ENCODE measurements at places on chromosomes 5 and 9.

DNA sequence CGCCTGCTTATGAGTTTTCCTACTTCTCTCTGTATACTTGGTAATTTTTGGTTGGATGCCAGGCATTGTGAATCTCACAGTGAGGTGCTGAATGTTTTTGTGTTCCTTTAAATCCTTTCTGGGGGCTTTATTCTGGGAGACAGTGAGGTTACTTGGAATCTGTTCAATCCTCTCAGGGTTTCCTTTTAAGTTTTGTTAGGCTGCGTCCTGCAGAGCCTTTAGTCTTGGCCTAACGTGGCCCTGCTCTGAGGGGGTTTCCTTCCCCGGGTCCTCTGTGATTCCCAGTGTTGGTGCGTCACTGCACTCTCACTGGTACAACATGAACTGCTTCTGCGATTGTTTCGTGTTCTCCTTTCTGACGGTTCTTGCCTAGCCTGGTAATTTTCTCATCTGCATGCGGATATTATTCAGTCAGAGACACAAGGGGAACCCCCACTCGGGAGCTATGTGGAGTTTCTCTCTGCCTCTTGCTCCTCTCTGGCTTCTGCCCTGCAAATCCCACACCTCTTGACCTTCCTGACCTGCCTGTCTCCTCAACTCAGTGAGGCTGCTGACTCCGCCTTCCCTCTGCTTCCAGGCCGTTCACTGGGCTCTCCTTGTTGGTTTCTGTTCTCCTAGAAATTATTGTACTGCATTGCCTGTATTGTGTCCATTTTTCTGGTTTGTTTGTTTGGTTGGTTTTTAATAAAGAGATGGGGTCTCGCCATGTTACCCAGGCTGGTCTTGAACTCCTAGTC, 128.1 kb downstream of the DAB2IP start:
- DNase-seq = no peak

DNA sequence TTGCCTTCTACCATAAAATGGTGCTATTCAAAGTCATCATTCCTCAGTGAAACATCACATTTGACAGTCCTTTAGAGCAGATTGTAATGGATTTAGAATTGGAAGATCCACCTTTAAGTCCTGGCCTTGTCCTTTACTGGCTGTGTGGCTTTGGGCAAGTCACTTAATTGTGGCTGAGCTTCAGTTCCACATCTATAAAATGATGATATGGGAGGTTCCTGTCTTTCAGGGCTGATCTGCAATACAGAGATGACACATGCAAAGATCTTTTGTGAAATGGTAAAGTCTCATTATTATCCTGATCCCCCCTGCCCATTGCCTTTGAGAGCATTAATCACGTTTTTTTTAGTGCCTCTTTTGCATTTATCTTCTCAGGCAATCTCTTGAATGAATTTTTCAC, 58.2 kb downstream of the ZFAND5 start:
- DNase-seq = no peak

GRCh38 chr5:108729242-108729615, 18.5 kb upstream of the FER start:
- DNase-seq = no peak

- no peak for DNase-seq
These were observed 39.8 kb upstream of the CCDC112 start for GRCh38 chr5:115336201-115336720.

DNA sequence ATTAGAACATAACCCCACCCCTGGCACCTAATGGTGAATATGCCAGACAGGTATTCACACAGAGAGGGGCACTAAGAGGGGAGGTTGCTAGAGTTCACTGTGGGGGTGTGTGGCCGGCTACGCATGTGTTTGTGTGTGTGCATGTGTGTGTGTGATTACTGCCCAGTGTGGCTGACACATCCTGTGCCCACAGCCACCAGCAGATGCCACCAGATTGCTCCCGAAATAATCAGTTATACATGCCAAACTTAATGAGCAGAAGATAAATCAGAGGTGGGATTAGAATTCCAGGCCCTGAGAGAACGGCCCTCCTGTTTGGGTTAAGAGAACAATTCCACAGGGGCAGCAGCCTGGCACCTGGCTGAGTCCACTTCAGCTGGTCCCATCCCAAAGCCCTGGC, 91.8 kb upstream of the TBCA start:
- DNase-seq = no peak

DNA sequence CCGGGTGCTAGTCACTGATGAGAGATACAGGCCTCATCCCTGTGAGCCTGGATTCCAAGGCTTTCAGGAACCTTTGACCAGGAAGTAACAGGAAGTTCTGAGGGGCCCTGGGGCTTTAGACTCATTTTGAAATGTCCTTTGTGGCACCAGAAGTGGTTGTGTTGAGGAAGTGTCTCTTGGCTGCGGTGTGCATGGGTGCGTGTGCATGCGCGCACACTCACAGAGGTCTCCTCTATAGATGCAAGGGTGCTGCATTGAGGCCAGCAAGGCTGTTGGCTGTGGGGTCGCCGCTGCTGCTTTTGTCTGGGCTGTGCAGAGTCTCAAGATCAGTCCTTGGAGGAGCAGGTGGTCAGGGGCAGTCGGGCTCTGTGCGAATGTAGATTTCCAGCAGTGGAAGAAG, 7.6 kb downstream of the RAB24 start:
- DNase-seq = no peak

DNA sequence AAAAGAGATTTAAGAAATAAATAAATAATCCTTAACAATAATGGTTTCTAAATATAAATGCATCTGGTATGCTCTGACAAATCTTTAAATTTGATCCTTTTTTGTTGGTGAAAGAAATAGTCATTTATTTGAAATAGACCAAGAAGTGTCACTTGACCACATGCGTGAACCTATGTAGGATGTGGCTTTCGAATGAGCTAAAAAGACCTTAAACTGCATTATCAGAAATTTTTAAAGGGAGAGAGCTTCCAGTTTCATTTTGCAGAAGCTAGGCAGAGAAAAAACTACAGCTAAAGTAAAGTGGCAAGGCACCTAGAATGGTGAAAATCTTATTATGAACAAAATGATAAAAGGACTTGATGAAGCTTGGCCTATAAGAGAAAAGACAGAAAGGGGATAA, 309.2 kb upstream of the EFNA5 start:
- peak; percentile 14 for DNase-seq

- DNase-seq = no peak
These were observed 30.4 kb upstream of the B4GALT1 start for GRCh38 chr9:33197279-33198152.

DNA sequence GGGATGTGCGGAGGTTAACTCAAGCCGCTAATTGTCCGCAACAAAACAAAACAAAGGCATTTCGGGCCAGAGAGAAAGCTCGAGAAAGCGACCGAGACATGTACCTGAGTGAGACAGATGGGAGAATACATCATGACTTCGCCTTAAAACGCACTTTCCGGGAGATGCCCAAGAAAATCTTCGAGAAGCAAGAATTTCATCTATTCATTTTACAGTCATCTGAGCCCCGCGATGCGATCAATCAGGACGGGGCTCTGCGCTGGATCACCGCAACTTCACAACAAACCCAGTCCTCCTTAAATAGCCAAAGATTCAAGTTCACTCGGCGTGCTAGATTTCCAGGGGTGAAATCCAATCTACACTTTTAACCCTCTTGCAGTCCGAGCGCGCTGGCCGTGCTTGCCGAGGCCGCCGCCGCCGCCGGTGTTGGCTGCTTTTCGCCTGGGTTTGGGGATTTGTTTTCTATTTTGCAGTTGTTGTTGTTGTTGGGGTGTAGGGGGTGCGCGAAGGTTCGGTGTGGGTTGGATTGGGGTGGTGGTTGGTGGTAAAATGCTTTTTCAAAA, 482 bp downstream of the NFIB start:
- DNase-seq = no peak

DNA sequence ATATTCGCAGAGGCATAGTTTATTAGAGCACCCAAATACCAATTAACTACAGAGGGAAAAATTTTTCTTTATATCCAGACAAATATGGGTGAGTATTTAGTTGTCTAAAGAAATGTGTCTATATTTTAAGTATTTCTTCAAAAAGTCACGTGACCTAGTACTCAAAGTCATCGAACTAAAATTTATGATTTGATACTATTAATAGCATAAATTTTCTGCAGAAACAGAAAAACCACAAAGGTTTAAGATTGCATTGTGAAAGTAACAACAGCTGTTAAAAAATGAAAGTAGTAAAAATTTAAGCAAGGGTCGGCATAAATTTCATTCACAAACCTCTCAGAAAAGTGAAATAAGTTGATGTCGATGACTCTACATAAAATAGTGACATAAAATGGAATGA, 323.9 kb upstream of the RORB start:
- DNase-seq = no peak

DNA sequence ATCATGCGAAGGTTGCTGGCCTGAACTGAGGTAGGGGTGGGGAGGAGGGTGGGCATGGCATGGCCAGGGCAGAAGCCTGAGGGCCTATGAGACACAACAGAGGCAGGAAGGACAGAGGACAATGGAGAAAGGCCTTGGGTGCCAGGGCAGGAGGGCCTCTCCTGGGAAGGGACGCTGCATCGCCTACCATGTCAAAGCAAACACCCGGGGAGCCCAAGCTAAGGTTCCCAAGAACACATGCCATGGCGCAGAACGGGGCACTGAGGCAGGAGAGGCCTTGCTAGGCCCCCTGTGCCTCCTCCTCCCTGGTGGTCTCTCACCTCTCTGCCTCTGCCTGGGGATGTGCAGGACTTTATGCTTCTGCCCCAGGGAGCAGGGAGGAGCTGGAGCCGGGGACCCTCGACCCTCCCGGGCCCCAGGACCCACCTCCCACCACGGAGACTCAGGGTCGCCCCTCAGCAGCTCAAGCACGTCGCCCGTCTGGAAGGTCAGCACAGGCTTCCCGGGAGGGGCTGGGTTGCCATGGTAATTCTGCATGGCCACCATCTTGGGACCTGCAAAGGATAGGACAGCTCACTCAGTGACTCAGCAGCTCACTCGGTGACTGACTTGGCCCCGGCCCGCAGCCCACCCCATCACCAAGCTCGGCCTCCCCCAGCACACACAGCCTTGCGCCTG, 40.3 kb upstream of the SARDH start:
- DNase-seq = no peak

- DNase-seq = peak; percentile 20
These were observed 13.9 kb upstream of the BASP1 start for GRCh38 chr5:17203329-17204132.

DNA sequence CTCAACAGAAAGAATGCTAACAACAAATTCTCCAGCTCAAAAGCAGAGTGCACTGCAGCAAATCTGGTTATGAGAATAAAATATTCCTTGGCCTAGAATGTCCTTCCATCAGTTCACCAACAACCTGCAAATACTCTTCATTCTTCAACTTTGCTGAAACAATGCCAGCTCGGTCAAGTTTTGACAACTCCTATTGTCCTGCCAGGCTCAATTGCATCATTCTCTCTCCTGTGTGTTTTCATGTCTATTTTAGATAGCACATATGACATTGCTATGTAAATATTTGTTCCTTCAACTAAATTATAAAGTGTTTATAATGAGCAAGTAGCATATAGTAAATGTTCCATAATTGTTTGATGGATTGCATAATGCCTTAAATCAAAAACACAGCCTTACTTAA, 463.8 kb downstream of the TLE1 start:
- DNase-seq = no peak

DNA sequence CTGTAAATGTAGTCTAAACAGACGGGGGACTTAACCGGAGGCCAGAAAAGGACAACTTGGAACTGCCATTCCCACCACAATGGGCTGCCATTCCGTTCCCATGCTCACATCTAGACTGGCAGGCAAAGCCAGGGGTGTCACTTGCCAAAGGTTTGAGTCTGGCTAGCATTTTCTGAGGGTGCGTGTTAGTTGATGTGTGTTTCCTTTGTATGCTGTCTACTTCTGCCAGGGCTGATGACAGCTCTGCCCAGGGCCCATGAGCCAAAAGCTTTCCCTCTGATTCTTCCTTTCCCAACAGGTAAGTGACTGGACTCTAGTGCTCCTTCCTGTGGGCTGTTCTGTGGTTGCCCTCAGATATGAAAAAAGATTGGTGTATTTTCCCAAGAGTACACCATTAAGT, 68.0 kb downstream of the ZNF608 start:
- DNase-seq = no peak

GRCh38 chr5:78699552-78700153, 51.1 kb upstream of the LHFPL2 start:
- no peak for DNase-seq

DNA sequence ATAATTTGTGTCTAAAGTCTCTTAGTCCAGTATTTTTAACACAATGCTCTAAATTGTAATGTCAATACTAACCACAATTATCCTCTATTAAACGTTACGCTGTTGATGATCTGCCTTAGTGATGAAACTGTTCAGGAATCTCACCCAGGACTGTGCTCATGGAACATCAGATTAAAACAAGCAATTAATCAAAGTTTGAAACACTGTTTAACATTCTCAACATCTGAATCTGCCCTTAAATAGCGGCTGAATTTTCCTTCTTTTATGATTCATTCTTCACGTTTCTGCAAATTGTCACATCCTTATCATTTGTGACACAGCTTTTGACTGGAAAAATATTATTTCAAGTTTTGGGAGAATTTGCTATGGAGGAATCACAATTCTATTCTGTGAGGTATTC, 113.8 kb downstream of the MARCHF11 start:
- no peak for DNase-seq

GRCh38 chr5:10021248-10021647, 228.4 kb downstream of the ATPSCKMT start:
- DNase-seq = no peak

DNA sequence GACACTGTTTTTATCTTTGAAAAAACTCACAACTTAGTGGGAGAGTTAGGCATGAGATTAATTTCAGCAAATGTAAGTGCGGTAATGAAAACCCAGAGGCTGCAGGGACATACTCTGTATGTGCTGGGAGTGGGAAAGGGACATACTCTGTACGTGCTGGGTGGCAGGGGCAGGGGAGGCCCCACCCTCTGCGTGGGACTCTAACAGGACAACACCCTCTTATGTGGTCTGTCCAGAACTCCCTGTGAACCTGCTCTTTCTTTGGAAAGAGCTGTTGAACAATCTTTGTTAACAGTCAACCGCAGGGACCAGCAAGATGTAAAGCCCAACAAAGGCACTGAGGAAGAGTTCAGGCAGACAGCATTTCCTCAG, 2.4 kb downstream of the MLANA start:
- no peak for DNase-seq

DNA sequence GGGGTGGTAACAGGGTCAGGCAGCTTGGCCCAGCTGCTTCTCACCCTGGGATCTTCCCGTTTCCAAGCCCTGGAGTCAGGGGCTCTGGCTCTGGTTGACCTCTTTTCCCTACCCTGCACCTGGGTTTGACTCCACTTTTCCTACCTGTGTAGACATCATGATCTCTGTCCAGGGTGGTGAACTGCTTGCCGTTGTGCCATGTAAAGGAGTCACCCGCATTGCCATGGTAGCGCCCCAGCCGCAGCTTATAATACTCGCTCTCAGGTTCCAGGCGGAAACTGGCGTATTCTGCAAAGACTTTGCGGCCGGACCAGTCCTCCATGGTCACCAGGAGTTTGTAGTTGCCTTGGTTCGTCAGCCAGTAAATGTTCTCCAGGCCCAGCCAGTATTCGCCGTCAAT, 30.9 kb downstream of the ANGPTL2 start:
- no peak for DNase-seq
